ENCODE measurements at places on chromosomes 5 and 9. TPM values are rescaled to one million over a fixed set of nuclear protein-coding genes. Genes with fewer than 3 reads are reported as not detected.

The SPINK4 gene
- polyA plus RNA-seq: not detected

The SPINK5 gene
- polyA plus RNA-seq: 0.54 TPM

- peak; percentile 45 for DNase-seq
Measured at GRCh38 chr9:134413890-134414623, 87.8 kb downstream of the RXRA start.

GRCh38 chr5:144429905-144430304, 259.2 kb downstream of the KCTD16 start:
- DNase-seq: no peak

DNA sequence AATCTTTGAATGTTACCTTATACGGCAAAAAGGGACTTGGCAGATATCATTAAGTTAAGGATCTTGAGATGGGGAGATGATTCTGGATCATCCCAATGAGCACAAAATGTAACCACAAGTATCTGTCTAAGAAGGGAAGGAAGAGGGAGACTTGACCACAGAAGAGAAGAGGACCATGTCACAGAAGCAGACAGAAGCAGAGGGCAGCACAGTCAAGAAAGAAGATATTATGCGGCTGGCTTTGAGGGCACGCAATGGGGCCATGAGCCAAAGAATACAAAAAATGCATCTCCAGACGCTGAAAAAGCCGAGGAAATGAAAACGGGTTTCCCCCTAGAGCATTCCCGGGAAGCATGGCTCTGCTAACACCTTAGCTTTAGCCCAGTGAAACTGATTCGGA, 225.3 kb downstream of the NR2F1-AS1 start:
- DNase-seq: no peak

GRCh38 chr9:97529363-97530076, 28.1 kb downstream of the TMOD1 start:
- no peak for DNase-seq

- DNase-seq: peak; percentile 44
Measured at GRCh38 chr9:130680836-130681768, 12.5 kb upstream of the EXOSC2 start.

- DNase-seq: no peak
Measured at GRCh38 chr9:88339317-88339716, 48.9 kb upstream of the SPIN1 start.

GRCh38 chr9:6692881-6693361, 47.4 kb upstream of the GLDC start:
- DNase-seq: no peak

GRCh38 chr5:1966461-1966860, 83.7 kb upstream of the IRX4 start:
- DNase-seq: no peak

- DNase-seq: no peak
Measured at GRCh38 chr9:101674165-101674564, 64.3 kb downstream of the GRIN3A start.

The TNIP1 gene
- 84.8 TPM for polyA plus RNA-seq
